ENCODE measurements at places on chromosomes 5 and 9.

DNA sequence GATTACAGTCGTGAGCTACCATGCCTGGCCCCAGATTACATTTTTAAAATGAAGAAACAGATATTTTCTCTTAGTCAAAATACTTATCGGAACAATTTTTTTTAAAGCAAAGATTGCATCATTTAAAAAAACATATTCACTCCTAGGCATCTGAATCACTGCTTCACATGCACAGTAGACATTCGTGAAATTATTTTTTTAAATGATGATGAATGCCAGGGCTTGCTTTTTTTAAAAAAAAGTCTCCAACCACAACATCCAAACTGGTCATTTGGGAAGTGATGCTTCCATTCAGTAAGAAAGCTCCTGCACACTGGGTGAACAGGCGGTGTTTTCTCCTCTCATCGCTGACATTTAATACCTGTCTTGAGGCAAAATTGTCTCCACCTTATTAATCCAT lies 223.0 kb upstream of the DMRT1 start:
- DNase-seq, result no peak

GRCh38 chr5:114252226-114252625 lies 109.6 kb upstream of the KCNN2 start:
- DNase-seq, result no peak

DNA sequence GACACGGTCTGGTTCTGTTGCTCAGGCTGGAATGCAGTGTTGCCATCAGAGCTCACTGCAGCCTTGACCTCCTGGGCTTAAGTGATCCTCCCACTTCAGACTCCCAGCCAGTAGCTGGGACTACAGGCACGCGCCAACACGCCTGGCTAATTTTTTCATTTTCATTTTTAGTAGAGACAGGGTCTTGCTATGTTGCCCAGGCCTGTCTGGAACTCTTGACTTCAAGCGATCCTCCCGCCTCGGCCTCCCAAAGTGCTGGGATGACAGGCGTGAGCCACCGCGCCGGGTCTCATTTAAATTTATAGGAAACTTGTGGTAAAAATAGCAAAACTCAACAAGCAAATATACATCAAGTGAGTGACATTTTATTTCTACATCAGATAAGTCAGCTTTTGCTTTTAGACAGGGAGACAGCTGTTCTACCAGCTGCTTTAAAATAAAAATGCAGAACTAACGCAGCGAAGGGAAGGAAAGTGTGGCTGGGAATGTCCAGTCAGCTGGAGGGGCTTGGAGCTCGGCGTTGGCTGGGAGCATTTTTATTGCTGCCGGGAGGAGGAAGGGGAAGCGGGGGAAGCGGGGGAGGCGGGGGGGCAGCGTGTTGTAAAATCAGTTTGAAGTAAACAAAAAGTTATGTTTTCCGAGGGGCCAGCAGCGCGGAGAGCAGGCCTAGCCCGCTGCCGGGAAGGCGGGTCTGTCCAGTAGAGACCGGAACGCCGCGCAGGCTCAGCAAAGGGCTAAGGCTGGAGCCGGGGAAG lies 707 bp upstream of the ZFYVE16 start:
- DNase-seq, result peak; percentile 42

- no peak for DNase-seq
Observed at GRCh38 chr9:134317400-134317789, 8.9 kb upstream of the RXRA start.

DNA sequence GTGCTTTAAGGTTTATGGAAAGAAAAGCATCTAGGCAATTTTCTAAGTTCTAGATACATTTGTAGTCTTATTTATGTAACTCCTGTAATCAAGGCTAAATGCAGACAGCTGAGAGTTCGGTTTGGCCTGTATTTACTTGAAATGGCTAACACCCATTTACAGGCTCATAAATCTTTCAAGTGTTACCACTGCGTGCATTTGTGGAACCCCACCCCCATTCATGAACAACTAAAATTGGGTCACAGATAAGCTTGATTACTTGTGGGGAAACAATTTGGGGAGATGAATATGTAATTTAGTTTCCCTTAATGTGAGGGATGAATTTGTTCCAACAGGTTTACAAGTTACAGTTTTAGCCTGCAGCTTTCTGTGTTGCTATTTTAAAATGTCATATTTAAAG lies 360.6 kb downstream of the ARRDC3 start:
- no peak for DNase-seq

DNA sequence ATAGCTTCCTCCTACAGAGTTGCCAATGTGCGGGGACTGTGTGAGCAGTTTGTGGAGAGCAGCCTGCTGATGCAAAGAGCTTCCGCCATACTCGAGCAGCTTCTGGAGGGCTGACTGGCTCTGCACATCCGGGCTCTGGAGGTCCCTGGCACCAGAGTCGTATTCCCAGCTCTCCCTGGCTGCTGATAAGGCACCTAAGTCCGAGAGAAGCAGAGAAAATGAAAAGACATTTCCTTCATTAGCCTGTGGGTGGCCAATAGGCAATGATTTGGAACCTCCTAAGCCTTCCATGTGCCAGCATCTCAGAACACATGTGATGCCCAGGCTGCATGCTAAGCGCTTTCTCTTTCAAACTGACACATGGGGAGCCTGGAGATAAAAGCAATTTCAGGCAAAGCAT lies 94.3 kb downstream of the TSSK1B start:
- no peak for DNase-seq

GRCh38 chr5:56922922-56923321 lies 13.5 kb downstream of the SETD9 start:
- no peak for DNase-seq

DNA sequence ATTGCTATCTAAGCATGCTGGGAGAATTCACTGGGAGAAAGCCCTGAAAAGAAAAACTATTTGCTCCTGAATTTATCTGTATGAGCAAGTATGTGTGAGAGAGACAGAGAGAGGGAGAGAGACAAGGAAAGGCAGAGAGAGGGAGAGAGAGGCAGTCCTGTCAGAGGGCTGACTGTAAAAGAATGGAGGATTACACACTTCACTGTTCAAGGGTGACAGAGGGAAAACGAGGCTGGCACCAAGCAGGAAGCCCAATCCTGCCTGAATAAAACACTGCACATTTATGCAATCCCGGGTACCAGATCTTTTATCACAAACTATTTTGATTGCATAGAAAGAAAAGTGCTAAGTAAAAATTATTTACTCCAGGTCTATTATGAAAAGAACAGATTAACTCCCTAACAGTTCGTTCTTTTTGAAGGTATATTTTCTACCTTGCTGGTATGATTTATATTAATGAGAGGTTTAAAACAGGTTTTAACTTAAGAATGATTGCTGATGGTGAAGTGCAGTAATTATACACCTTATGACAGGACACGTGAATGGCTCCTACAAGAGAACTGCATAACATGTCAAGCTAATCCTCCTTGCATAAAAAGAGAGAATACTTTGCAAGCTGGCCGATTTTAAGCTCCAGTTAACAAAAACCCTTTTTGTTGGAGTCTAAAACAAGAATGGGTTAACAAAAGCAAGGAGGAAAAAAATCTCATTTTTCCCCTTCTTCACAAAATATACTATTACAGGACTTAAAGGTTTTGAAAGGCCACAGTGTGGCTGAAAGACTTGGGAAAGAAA lies 82.5 kb downstream of the NFIB start:
- no peak for DNase-seq

GRCh38 chr5:114418176-114419066 lies 56.6 kb downstream of the KCNN2 start:
- no peak for DNase-seq

GRCh38 chr9:97852001-97852398 lies 1.0 kb upstream of the FOXE1 start:
- no peak for DNase-seq

DNA sequence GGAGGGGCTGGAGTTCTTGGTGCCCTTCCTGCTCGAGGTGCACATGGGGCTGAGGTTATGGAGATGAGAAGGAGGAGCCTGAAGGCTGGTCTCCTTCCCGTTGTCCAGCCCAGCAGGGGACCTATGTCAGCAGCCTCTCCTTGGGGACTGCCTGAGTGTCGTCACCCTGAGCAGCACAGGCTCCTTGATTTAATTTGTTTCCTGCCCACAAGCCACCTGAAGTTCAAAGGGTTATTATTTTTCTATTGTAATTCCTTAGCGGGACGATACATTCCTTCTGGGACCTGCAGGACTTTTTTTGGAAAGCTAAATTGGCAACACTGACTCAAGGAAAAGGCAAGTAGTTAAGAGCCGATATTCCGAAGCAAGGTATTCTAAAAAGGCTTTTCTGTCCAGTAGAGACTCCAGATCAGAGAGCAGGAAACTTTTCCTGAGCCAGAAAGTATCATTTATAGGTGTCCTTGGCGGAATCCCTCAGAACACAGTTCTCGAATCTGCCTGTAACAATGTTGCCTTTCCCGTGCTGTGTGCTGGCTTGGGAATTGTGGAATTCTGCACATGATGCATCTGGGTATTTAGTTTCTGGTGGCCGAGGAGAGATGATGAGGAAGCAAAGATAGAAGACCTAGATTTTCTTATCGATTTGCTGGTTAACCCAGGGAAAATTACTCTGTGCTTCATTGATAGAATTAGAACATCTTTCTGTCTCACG lies 55.4 kb downstream of the ARHGAP26 start:
- no peak for DNase-seq

DNA sequence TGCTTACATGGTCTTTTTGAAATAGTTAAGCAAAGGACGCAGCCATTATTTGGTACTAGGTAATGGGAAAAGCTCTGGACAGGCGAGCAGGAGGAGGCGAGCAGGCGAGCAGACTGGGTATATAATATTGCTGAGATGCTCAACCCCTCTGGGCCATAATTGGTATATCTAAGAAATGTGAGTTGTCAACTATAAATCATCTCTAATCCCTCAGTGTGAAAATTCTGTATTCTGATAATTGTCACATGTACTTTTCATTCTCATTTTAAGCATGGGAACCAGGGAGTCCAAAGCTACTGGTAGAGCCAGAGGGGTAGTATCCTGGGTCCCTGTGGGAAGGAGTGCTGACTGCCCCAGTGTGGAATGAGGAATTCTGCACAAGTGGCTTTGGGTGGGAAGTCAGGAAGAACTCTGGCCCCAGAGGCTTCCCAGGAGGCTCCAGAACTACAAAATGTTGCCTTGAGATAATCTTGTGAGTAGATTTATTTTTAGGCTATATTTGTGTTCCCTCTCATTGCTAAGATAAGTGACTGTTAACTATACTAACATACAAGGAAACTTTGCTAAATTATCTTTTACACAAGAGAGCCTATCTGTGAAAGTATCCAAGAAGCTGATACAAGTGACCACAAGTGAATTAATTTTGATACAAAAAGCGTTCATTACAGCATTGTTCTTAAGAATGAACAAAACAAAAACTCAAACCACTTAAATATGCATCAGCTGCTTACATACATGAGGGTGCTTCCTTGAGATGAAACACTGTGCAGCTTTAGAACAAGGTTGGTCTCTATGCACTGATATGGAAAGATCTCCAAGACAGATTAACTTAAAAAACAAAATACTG lies 70.5 kb upstream of the TNFAIP8 start:
- no peak for DNase-seq

Data from HuH-7 (cell line).